ENCODE measurements at places on chromosomes 2 and 18.

DNA sequence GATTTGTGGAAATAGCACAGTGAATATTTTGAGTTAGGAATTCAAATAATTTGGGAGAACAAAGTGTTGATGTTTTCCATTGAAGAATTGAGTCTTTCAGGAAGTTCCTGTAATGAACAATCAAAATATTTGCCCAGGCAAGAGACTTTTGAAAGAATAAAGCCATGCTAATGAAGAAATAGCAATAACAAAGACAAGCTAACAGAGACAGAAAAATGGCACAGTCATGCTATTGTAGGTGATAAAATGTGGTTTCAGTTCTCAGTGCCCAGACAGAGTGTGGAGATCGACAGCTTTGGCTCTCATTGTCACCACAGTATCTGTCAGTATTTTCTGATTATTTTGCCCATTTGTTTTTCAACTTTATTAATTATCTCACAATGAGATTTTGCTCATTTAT is 490.8 kb upstream of the PIK3C3 start:
- no peak for DNase-seq

GRCh38 chr2:161586517-161587167 is 37.6 kb upstream of the SLC4A10 start:
- peak; percentile 8 for DNase-seq

- no peak for DNase-seq
These were observed 29.4 kb upstream of the IGFBP2 start for GRCh38 chr2:216603884-216604245.

- no peak for DNase-seq
These were observed 2.6 kb downstream of the RBMS1 start for GRCh38 chr2:160490733-160491685.

- DNase-seq = no peak
These were observed 176.4 kb upstream of the CHST9 start for GRCh38 chr18:27361477-27361876.

DNA sequence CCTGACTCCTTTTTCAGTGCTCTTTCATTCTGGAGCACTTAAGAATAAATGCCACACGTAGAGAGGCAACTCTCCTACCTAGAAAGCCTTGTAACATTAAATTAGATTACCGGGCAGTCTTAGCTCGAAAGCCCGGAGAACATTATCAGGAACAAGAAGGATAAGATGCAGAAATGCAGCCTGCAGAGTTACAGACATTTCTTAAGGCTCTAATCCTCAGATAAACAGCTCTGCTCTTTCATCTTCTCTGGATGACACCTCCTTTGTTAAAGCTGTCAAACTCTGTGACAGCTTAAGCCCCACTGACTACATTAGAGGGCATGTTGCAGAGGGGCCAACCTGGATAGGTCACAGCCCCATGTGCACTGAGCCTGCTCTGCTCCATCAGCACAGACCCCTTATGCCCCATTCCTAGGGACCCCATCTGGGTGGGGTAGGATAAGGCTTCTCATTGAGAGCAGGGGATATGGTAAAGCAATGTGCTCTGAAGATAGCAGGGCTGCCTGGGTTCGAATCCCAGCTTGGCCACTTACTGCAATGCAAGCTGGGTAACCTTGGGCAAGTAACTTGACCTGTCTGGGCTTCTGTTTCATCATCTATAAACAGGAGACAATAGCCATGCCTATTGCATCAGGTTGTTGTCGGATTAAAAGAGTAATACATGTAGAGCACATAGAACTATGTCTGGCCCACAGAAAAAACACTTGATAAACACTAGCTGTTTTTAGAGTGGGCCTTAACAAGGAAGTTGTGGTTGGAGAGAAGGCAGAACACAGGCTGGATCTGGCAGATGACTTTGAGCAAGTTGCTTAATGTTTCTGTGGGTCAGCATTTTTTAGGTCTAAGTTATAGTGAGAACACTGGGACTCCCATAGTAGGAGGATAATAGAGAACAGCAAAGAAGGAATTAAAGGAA is 111.4 kb downstream of the THNSL2 start:
- no peak for DNase-seq

DNA sequence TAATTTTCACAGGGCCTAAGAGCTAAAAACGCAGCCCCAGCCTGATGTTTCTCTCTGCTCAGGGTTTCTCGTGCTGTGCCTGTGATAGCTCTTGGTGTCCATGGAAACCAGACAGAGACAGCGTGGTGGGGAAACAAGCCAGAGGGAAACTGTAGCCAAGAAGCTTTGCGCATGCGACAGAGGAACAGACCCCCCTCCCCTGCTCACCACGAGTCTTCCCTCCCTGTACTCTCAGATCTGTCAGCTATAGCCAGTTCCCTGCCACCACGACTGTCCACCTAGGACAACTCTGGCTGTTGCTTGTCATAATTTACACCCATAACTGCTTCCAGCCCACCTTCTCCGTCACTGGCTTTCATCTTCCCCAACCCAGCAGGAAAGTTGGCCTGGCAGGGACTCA is 13.2 kb upstream of the DNAJC27 start:
- peak; percentile 89 for DNase-seq

DNA sequence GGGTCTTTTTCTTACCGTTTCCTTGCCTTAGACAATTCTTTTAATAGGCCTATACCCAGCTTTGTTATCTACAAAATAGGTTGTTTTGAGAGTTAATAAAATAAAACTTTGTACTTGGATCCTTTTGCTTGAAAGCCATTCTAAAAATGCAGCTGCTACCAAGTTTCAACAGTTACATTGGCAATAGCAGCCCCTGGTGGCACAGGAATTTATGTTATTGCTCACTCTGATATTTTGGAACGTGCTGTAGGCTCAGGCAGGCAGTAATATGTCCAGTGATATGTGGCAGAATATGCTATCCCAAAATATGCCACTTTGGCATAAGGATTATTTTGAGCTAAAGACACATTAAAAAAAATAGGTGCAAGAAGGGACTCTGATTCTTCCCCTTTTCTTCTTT is 6.7 kb upstream of the COMMD1 start:
- DNase-seq = no peak

DNA sequence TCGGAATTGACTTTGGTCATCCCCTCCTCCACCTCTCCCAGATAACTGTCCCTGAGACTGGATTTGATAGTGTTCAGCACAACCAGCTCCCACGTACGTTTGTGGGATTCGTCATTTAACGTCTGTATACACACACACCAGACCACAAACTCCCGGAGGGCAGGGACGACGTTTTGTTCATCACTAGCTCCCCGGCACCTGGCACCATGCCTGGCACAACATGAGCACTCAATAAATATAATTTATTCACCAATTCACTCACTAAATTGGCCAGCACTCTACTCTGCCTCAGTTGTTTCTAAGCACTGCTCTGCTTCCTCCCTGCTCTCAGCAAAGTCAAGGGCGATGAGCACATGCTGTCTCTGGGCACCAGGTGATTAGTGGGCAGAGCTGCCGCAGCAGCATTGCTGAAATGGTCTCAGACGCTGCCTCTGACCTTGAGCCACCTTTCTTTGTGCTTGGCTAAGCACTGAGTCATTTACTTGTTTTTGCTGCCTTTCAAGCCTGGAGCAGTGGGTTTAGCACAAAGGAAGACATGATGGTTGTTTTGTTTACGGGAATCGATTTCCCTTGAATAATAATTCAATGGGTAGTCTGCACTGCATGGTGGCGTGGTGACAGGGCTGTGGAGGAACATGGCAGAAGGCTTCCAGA is 19.3 kb upstream of the LOXHD1 start:
- peak; percentile 44 for DNase-seq

- DNase-seq = no peak
These were observed 41.8 kb downstream of the NCK2 start for GRCh38 chr2:105786231-105787230.

DNA sequence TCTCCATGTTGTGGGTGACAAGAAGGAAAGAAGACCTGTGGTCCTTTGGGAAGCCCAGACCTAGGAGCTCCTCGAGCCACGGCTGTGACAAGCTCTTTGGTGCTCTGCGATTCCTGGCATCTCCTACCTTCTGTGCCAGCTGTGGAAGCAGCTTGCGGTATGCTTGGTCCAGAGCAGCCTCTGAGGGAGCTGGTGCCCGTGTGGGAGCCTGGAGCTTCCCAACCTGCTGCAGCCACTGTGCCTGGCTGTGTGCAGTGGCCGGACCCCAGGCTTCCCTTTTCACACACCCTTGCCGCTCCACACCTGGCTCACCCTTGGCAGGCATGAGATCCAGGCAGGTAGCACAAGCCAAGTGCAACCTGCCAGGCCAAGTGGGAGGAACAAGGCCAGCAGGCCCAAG is 1328.6 kb upstream of the SLC39A10 start:
- DNase-seq = no peak

GRCh38 chr18:65221736-65222135 is 529.1 kb upstream of the CDH7 start:
- no peak for DNase-seq

DNA sequence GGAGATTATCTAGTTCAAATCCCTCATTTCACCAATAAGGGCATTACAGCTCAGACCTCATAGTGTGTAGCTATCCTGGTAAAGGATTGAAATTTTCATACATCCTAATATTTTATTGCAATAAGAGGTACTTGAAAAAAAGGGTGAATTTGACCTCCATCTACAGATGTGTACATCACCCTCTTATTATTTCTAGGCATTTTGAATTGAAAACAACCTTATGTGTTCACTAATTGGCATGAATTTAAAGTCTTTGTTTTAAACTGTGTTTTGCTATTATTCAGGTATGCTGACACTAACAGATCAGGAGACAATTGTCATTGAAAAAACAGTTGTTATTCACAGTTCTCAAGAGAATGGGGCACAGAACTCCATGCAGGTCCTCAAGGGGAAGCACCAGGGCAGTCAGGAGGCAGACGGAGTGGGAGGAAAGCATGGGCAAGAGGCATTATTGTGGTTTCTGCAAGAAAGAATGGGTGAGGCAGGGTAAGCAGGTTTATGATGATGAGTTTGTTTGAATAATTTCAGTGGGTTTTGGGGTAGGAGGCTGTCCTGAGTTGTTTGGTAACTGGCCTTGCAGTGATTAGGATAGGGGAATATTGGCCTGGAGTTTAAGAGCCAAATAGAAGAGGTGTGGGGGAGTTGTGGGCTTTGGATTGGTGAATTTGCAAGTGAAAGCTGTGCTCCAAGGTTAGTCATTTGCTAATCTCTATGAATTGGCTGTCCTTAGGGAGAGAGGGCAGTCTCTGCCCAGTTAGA is 194.6 kb downstream of the GPD2 start:
- DNase-seq = no peak

DNA sequence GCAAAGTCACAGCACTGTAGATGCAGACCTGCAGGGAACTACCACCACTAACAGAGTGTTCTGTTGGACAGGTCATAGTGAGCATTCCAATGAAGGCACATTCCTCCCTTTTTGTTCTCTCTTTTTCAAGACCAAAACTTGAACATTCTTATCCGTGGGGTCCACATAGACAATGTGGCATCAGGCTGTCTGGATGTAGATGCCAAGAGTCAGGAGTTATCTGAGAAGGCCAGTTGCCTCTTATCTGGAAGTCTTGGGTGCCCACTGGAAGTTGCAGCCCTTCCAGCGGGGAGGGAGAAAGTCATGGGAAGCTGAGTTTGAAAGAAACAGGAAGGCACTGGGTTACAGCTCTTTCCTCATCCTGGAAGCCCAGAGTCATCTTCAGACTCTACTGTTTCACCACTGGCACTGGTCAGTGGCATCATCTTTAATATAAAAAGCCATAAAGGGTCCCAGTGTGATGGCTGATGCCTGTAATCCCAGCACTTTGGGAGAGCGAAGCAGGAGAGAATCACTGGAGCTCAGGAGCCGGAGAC is 61.4 kb downstream of the FAM161A start:
- no peak for DNase-seq

GRCh38 chr2:183224948-183225347 is 100.7 kb downstream of the NUP35 start:
- DNase-seq = no peak

DNA sequence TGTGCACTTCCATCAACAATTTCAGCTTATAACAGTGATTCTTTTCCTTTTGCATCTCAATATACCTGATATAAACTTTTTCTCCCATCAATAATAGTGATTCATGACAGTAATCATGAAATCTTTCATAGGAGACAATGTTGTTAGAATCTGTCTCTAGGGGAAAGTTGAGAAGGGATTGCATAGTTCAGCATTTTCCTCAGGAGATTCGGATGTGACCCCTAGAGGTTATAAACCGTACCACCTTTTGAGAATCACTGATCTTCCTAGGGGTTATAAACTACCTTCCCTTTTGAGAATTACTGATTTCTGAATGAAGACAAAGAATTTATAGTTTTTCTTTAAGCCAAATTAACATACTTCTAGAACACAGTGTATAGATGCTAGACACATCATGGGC is 53.0 kb upstream of the GALNT3 start:
- no peak for DNase-seq

- no peak for DNase-seq
These were observed 162.3 kb upstream of the ZEB2 start for GRCh38 chr2:144682248-144682647.

DNA sequence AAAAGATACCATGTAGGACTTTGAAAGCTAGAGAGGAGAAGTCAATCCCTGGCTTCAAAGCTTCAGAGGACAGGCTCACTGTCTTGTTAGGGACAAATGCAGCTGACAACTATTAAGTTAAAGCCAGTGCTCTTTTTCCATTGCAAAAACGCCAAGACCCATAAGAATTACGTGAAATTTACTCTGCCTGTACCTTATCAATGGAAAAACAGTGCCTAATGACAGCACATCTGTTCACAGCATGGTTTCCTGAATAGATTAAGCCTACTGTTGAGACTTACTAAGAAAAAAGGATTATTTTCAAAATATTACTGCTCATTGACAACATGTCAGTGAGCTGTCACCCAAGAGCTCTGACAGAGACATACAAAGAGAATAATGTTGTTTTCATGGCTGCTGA is 52.9 kb downstream of the ANKRD12 start:
- no peak for DNase-seq

DNA sequence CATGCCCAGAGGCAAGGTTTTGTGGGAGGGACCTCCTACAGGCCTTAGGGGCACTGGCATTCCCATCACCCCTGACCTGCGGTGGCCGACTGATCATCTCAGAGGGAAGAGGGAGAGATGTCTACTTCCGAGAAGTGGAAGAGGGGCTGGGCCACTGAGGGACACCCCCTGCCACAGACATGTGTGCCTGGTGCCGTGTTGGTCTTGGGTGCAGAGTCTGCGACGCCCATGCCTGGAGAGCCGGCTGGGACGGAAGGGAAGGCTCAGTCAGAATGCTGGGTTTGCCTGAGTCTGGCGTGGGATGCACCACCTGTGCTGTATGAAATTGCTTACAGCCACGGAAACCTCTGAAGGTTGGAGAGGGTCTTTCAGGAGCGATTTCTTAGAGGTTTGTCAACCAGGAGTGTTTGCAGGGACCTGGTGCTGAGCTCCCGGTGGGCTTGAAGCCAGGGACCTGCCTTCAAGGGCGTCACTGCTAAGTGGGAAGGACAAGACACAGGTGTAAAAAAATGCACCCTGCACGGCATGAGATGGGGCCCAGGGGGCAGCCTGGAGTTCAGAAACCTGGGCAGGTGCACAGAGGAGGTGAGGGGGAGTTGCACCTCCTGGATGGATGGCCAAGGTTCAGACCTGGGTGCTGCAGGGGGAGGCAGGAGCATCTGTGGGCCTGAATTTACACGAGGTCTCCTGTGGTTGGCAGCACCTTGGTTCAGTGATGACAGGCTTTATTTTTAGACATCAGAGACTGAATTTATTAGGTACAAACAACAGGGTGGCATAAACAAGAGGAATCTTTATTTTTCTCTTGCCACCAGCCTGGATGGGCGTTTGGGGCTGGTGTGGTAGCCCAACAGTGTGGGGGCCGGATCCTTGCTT is 100.3 kb downstream of the CTIF start:
- no peak for DNase-seq

GRCh38 chr2:241776336-241777169 is at the start of gene GAL3ST2:
GAL3ST2 (plus strand) TSS chr2:241776822; CDS start chr2:241776956, 134 bp downstream.
- no peak for DNase-seq

- no peak for DNase-seq
These were observed 25.8 kb downstream of the NEDD4L start for GRCh38 chr18:58069721-58070292.
